ENCODE measurements at places on chromosomes 7 and 10.

GRCh38 chr10:17427666-17428350, 26.6 kb downstream of the ST8SIA6 start:
- no peak for DNase-seq

DNA sequence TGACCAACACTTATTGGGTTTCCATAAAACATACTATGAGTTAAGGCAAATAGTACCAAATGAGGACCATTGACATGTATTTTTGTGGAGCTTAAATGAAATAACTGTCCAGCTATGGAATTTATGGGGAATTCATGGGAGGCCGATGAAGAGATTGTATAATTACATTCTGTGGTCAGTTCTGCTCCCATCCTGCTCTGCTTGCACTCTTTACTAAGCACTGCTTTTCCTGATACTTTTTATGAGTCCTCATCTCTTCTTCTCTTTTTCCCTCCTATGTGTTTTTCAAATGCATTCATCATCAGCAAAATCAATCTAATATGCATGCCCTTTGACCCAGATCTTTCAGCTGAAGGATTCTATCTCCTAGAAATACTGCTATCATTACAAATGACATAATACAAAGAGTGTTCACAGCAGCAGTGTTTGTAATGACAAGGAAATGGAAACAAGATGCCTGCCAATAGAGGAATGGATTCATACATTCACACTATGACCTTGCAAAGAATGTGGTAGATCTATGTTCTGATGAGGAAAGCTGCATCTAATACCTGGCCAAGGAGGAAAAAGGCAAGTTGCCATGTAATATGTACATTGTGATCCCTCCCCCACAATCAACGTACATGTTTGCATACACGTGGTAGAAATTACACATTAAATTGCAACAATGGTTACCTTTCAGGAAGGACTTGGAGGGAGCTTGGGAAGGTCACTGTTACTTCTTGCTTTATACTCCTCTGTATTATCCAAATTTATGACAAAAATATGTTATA, 73.9 kb downstream of the PCGF5 start:
- DNase-seq = no peak

- DNase-seq = no peak
Measured at GRCh38 chr10:70943249-70943648, 54.9 kb upstream of the PCBD1 start.

- no peak for DNase-seq
Measured at GRCh38 chr7:31302356-31302755, 38.2 kb downstream of the NEUROD6 start.

DNA sequence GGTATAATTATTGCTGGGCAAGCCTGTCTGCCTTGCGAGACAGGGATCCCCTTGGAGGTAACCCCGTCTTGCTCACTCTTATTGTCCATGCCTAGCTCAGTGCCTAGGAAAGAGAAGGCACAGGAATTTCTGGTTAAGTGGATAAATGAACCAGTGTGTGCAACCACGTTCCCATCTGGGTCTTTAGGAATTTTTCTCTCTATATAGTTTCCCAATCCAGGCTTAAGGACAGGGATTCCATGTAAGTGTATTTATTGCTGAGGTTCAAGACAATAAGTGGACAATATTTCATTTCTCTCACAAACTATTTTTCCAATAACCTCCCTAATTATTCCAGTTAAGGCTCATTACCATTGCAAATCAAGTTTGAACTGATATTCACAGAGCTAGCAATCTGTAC, 8.9 kb upstream of the ADAM12 start:
- DNase-seq = no peak

DNA sequence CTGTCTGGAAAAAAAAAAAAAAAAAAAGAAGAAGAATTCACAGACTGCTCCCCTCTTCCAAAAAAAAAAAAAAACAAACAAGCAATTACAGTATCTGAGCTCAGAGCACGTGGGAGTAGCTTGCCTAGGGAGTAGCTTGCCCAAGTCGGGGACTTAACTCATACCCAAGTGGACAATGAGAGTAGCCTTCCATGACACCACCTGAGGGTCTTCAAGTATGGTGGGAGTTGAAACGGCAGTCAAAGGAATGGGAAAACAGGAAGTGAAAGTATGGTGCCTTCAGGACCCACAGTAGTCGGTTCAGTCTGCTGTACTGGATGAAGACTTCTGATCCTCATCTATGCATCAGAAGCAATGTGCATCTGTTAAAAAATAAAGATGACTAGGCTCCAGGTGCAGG, 10.6 kb downstream of the VOPP1 start:
- DNase-seq = no peak

DNA sequence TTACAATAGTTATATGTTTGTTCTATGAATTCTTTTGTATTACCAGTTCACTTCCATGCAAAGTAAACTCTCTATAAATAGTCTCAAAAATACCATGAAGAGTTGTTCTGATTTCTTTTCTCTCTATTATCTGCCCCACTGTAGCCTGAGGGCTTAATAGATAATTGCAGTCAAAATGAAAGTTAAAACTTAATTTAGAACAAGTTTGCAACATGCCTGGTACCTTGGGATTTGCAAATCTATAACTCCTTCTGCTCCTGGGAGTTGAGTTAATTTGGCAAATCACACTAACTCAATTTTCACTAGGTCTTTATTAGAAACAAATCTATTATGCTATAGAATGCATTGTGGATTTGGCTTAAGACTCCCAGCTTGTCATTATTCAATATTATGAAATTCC, 21.8 kb upstream of the NDUFA5 start:
- no peak for DNase-seq

- DNase-seq = no peak
Measured at GRCh38 chr10:82144153-82144552, 269.2 kb downstream of the NRG3 start.
